Caki2 (cell line): ENCODE measurements at places on chromosomes 5 and 9. TPM values are rescaled to one million over a fixed set of nuclear protein-coding genes. Genes with fewer than 3 reads are reported as not detected.

CDH9 gene
- total RNA-seq = not detected in 2 replicates

SPINK9 gene
- total RNA-seq = not detected in 2 replicates

TIGD6 gene
- total RNA-seq = 2.2 and 4.2 TPM in 2 replicates

PCDHA7 gene
- 0.10 TPM in 1 of 2 replicates, not detected in the other for total RNA-seq

ELOVL7 gene
- total RNA-seq = 9.4 and 11.3 TPM in 2 replicates
